ENCODE measurements at places on chromosomes 13 and 19.

DNA sequence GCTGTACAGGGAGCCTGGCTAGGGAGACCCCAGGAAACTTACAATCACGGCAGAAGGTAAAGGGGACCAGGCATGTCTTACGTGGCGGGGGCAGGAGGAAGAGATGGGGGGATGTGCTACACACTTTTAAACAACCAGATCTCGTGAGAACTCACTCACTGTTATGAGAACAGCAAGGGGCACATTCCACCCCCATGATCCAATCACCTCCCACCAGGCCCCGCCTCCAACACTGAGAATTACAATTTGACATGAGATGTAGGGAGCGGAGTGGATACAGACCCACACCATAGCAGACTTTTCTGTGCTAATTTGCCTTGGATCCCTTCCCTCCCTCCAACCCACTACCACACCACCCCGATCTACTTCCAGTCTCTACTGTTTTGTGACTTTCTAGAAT is 106.7 kb upstream of the PEG3 start:
- no peaks in the 10 kb centered on the region for H3K27me3 ChIP-seq
- H3K4me1 ChIP-seq: no peaks in the 10 kb centered on the region
- no peak overlapping the region for H3K4me3 ChIP-seq
- H3K36me3 ChIP-seq: no peaks in the 10 kb centered on the region

- H3K36me3 ChIP-seq: no peaks in the 10 kb centered on the region
- peak; percentile 48 for DNase-seq
- H3K27ac ChIP-seq: no peak overlapping the region
- peaks cover 2% of the 10 kb centered on the region for H3K4me1 ChIP-seq
Observed at GRCh38 chr13:107518292-107518691, 697.0 kb downstream of the LIG4 start.

- DNase-seq: no peak
- H3K36me3 ChIP-seq: no peaks in the 10 kb centered on the region
- H3K4me1 ChIP-seq: peaks cover 16% of the 10 kb centered on the region
- peaks cover 3% of the 10 kb centered on the region for H3K27me3 ChIP-seq
Observed at GRCh38 chr13:113415825-113416224, 37.5 kb downstream of the ADPRHL1 start.

DNA sequence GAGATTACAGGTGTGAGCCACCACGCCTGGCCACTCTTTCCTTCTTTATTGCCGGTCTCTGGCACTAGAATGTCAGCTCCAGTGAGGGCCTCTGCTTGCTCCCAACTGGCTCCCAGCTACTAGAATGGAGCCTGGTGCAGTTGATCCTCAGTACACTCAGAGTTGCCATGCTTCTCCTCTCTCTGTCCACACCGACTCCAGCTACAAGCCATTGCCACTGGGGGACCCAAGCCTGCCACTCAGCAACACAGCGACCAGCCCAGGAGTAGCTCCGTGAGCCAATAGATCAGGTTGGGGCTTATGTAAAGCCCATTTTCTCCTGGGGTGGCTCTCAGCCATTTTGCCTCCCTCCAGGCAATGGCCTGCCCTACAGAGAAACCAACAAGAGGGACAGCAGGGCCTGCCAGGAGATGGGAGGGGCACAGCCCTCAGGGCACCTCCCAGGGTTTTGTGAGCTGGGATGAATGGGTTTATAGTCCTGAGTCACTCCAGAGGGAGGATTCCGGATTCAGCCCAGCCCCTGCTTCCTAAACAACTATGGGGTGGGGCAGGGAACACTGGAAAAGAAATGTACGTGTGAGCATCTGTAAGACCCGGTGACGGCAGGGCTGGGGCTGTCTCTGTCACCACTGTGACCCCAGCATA is 36.5 kb downstream of the OPA3 start:
- H3K4me3 ChIP-seq: no peak overlapping the region
- DNase-seq: peak; percentile 18
- 0 out of 2 replicates have a peak, but pooled peaks cover 2% of the 10 kb centered on the region for H3K4me1 ChIP-seq
- no peaks in the 10 kb centered on the region for H3K27me3 ChIP-seq
- H3K27ac ChIP-seq: no peak overlapping the region

GRCh38 chr13:40665126-40666044 is 1.1 kb downstream of the FOXO1 start:
- H3K4me1 ChIP-seq: peaks cover 2% of the 10 kb centered on the region
- H3K4me3 ChIP-seq: peak overlapping the region; percentile 87
- H3K27ac ChIP-seq: no peak overlapping the region
- no peak for DNase-seq
- peaks cover 50% of the 10 kb centered on the region for H3K27me3 ChIP-seq

DNA sequence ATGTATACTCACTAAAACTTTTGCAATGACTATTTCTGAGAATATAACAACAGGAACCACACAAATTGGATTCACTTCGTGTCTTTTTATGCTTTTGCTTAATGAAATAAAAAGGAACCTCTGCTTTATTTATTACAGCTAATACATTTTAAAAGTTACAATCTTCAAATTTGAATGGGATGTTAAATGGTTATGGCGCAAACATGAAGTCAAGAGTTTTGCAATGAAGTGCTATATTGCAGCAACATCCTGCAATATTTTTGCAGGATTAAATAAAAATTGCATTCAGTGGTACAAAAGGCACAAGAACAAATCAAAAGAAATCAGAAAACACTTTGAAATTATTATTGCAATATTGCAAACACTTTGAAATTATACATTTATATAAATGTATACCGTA is 1519.0 kb upstream of the MIR17HG start:
- no peak overlapping the region for H3K27ac ChIP-seq
- no peaks in the 10 kb centered on the region for H3K27me3 ChIP-seq
- no peaks in the 10 kb centered on the region for H3K4me1 ChIP-seq
- no peaks in the 10 kb centered on the region for H3K36me3 ChIP-seq

GRCh38 chr13:44147648-44148047 is 226.0 kb upstream of the SERP2 start:
- no peaks in the 10 kb centered on the region for H3K36me3 ChIP-seq
- H3K27me3 ChIP-seq: peaks cover 2% of the 10 kb centered on the region
- H3K4me1 ChIP-seq: no peaks in the 10 kb centered on the region
- H3K4me3 ChIP-seq: no peak overlapping the region
- H3K27ac ChIP-seq: no peak overlapping the region

GRCh38 chr13:101838323-101838722 is 385.8 kb downstream of the ITGBL1 start:
- DNase-seq: peak; percentile 1

- H3K27me3 ChIP-seq: no peaks in the 10 kb centered on the region
- DNase-seq: no peak
- no peak overlapping the region for H3K27ac ChIP-seq
- H3K4me3 ChIP-seq: no peak overlapping the region
- peaks cover 6% of the 10 kb centered on the region for H3K36me3 ChIP-seq
Observed at GRCh38 chr13:114311387-114311786, 2.9 kb upstream of the CHAMP1 start.

DNA sequence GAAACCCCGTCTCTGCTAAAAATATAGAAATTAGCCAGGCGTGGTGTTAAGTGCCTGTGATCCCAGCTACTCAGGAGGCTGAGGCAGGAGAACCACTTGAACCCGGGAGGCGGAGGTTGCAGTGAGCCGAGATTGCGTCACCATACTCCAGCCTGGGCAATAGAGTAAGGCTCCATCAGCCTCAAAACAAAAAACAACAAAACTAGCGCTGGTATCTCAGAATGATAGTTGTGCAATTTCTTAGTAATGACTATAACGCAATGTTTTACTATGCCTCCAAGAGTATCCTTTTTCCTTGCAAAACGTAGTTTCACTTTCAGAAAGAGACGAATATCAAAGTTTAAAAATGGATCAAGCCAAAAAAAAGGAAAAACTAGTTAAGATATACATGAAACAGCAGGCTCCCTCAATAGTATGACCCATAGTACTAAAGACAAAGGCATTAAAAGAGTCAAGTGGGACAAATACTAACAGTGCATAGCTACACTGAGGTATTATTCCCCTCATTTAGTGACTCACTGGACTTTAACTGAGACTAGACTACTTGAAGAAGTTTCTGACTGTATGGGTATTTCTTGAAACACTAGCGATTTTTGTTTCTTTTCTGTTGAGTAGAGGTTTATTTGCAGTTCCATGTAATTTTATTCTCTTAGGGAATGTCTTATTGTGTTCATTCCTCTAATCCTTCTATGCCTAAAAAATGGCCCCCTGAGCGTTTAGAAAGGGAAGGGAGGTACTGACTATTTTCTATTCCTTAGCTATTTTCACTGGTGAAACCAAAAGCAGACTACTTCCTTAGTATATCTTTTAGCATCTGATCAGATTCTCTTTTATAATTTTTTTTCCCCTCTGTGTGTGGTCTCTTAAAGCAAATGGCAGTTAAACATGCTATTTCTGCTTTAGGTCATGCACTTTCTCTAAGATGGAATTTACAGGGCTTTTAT is 10.4 kb upstream of the ITM2B start:
- DNase-seq: peak; percentile 42
- peaks cover 5% of the 10 kb centered on the region for H3K27me3 ChIP-seq
- H3K36me3 ChIP-seq: no peaks in the 10 kb centered on the region
- no peak overlapping the region for H3K27ac ChIP-seq
- H3K4me1 ChIP-seq: peaks cover 4% of the 10 kb centered on the region
- H3K4me3 ChIP-seq: peak overlapping the region; percentile 21

DNA sequence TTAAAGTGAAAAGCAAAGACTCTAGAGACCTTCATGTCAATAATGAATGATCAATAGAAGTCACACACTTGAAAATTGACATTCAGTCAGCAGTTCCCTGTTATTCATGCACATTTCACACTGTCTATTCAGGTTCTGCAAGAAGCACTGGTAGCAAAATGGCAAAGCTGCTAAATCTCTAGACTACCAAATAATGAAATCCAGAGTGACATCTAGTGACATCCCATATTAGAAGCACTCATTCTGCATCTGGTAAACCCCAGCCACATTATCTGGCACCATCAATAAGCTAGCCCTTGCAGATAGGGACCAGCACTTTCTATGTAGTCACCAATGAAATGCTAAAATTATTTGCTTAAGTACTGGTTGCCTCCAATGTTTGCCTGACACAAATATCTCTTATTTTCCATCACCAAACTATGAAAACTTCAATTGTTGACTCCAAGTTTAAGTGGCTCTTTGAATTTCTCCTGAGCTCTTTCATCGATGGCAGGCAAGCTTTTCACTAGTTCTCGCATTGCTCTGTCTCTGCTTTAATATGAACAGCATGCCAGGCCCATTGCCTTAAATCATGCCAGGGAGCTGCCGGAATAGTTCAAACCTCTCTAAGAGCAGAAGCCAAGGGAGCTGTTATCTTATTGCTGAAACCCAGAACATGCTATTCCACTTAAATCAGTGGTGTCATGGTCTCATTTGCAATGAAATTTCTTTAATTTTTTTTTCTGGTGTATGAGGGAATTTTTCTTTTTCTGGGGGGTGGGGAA is 409.9 kb downstream of the MZT1 start:
- no peaks in the 10 kb centered on the region for H3K4me1 ChIP-seq
- H3K4me3 ChIP-seq: no peak overlapping the region
- no peaks in the 10 kb centered on the region for H3K27me3 ChIP-seq
- DNase-seq: no peak
- H3K36me3 ChIP-seq: no peaks in the 10 kb centered on the region

DNA sequence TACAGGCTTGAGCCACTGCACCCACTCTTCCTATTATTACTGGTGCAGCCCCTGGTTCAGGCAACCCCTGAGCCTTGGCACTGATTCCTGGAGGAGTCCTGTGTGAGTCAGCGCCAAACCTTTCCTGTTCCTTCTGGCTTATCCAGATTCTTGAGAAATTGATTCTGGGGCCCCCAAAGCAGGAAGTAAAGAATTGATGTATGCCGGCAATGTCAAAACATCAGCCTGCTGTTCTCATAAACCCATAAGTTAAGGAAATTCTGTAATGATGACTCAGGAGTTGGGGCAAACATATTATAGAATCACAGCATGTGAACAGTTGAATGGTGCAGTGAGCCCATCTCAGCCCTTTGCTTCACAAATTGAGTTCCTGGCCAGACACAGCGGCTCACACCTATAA is 1.4 kb upstream of the OR7G3 start:
- no peak overlapping the region for H3K27ac ChIP-seq
- H3K27me3 ChIP-seq: no peaks in the 10 kb centered on the region
- DNase-seq: peak; percentile 4
- no peak overlapping the region for H3K4me3 ChIP-seq
- no peaks in the 10 kb centered on the region for H3K4me1 ChIP-seq

DNA sequence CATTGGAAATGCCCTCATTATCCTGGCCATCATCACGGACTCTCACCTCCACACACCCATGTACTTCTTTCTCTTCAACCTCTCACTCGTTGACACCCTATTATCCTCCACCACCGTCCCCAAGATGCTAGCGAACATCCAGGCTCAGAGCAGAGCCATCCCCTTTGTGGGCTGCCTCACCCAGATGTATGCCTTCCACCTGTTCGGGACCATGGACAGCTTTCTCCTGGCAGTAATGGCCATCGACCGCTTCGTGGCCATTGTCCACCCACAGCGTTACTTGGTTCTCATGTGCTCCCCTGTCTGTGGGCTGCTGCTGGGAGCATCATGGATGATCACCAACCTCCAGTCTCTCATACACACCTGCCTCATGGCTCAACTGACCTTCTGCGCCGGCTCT is 5.2 kb downstream of the OR1I1 start:
- no peak for DNase-seq
- no peak overlapping the region for H3K4me3 ChIP-seq
- peaks cover 7% of the 10 kb centered on the region for H3K27me3 ChIP-seq
- no peak overlapping the region for H3K27ac ChIP-seq
- H3K4me1 ChIP-seq: peaks cover 2% of the 10 kb centered on the region

GRCh38 chr19:50384685-50385535 is 763 bp downstream of the POLD1 start:
- H3K27me3 ChIP-seq: no peaks in the 10 kb centered on the region

GRCh38 chr19:850221-850978 is 1.7 kb upstream of the ELANE start:
- H3K27ac ChIP-seq: peak overlapping the region; percentile 90
- no peak overlapping the region for H3K4me3 ChIP-seq
- H3K27me3 ChIP-seq: peaks cover 4% of the 10 kb centered on the region
- H3K4me1 ChIP-seq: peaks cover 6% of the 10 kb centered on the region
- H3K36me3 ChIP-seq: no peaks in the 10 kb centered on the region
- DNase-seq: peak; percentile 81

GRCh38 chr19:14427461-14427860 is 5.6 kb upstream of the PKN1 start:
- no peaks in the 10 kb centered on the region for H3K4me1 ChIP-seq
- no peak overlapping the region for H3K27ac ChIP-seq
- H3K4me3 ChIP-seq: no peak overlapping the region
- peaks cover 2% of the 10 kb centered on the region for H3K27me3 ChIP-seq
- no peak for DNase-seq

DNA sequence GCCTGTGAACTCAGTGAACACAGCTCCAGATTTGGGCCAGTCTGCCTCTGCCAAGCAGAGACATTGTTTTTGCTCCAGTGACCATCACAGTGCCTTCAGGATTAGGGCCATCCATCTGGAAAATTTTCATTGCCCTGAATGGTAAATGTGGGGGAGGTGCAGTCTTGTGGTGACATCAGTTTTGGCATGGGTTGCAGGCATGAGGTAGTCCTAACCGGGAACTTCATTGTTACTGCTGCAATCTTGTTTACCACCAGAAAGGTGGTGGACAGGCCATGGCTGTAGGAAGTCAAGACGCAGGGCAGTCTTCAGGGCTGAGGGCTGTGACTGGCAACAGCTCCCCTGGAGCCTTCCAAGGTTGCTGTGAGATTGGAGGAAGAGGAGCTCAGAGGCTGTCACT is 55.2 kb downstream of the SPATA13 start:
- H3K4me1 ChIP-seq: peaks cover 16% of the 10 kb centered on the region
- H3K27me3 ChIP-seq: no peaks in the 10 kb centered on the region
- H3K4me3 ChIP-seq: no peak overlapping the region
- H3K36me3 ChIP-seq: peaks cover 1% of the 10 kb centered on the region
- DNase-seq: peak; percentile 60
